Brain microvascular endothelial cell (primary cell): ENCODE measurements at places on chromosomes 6 and 20.

GRCh38 chr20:10971096-10971495 lies 297.3 kb upstream of the JAG1 start:
- no peak for DNase-seq

DNA sequence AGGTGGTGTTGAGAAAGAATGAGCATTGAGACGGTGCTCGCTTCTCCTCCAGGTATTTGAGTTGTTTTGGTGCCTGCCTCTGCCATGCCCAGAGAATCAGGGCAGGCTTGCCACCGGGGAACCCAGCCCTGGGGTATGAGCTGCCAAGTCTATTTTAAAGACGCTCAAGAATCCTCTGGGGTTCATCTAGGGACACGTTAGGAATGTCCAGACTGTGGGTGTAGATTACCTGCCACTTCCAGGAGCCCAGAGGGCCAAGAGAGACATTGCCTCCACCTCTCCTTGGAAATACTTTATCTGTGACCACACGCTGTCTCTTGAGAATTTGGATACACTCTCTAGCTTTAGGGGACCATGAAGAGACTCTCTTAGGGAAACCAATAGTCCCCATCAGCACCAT lies 28.3 kb downstream of the SAYSD1 start:
- no peak for DNase-seq

- no peak for DNase-seq
Observed at GRCh38 chr6:139751179-139751578, 376.7 kb upstream of the CITED2 start.

DNA sequence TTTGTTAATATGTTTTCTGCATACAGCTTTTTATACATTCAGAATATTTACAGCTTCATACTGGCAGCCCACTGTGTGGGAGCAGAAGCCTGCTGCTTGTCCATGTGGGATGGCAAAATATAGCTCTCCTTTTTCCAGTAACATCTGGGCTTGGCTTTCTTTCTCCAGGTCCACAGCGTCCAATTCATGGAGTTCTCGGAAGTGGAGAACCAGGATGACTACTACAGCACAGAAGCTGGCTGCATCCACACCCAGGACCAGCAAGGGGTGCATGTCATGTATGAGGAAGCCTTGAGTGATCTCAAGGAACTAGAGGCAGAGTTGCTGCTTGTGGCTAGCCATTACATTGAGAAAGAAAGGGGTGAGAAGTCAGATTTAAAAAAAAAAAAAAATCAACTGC lies 143.1 kb downstream of the CD164 start:
- no peak for DNase-seq

- no peak for DNase-seq
Observed at GRCh38 chr20:58012731-58013510, 215.5 kb downstream of the ANKRD60 start.
